ENCODE measurements at places on chromosomes 7 and 10.

- no peak for DNase-seq
Measured at GRCh38 chr7:132077971-132078685, 498.1 kb downstream of the PLXNA4 start.

DNA sequence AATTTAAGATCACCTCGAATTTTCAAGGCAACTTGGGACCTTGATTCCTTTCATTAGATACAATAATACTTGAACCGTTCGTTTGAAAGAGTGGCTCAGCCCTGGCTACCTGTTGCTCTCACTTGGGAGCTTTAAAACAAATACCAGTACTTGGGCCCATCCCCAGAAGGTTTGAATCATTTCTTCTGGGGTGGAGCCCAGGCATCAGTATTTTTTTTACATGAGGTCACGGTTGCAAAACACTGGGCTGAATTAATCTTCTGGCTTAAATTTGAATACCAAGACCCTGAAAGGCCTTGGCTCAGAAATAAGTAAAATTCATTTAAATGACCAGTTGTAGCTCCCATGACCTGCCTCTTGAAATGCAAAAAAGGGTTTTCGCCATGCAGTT is 214.9 kb downstream of the CREB5 start:
- no peak for DNase-seq

DNA sequence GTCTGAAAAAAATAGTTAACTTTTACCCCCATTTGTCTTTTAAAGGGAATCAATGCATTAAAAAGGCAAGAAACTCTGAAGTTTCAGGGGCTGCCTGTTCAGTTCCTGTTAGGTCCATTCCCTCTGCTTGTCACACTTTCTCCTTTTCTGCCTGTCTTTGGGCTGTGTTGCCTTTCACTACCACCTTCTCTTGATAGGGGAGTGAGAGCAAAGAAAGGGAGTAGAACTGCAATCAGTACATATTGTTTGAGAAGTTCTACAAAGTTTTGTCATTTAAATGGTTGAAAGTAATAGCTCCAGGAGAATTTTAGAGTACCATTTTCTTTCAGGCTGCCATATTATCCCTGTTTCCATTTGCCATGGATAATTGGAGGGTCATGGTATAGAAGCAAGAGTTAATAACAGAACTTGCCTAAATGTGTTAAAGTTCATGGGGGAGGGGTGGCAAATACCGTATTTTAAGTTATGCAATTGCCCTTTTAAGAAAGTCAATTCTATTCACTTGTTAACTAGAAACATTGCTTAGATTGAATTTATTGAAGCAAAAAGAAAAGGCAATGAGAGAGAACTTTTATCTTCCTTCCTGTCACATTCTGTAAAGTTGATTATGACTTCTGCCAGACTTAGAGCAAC is 38.6 kb downstream of the MPLKIP start:
- DNase-seq: no peak

DNA sequence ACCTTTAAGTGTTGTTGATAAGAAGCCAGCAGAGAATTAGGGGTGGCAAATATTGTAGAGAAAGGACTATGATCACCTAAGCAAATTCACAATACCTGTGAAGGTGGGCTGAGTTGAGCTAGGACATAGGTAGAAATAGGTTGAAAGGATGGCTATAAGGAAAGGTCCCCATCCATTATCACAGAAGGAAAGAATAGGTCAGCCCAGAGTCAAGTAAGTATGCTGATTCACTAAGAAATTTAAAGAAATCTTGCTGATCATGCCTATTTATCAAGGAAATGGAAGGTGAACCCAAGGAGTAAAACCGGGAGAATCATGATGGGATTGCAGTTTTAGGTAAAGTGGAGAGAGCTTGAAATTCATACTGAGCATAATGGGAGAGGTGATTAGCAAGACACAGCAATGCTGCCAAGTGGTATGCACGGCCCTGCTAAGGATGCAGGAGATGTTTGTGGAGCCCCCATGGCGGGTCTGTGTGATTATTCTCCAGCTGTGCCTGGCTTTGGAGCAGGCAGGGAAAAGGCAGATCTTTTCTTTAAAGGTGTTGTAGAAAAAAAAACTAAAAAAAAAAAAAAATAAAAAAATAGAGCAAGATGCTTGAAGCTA is 399.4 kb downstream of the PLXDC2 start:
- DNase-seq: no peak

DNA sequence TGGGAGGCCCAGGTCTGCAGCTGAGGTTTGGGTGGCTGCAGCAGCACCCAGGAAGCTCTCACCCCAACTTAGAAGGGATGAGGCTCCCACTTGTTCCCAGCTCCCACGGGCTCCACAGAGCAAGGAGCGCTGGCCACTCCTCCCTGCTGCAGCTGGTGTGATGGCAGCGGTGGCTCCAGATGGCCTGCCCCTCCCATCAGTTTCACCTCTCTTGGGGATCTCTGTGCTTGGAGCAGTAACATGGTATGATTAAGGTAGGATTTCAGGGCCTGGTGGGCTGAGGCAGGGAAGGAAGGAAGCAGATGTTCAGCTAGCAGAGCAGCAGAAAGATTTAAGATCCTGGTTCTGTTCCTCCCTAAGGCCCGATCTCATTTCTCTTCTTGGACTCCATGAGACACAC is 66.8 kb upstream of the KIF5B start:
- DNase-seq: no peak

DNA sequence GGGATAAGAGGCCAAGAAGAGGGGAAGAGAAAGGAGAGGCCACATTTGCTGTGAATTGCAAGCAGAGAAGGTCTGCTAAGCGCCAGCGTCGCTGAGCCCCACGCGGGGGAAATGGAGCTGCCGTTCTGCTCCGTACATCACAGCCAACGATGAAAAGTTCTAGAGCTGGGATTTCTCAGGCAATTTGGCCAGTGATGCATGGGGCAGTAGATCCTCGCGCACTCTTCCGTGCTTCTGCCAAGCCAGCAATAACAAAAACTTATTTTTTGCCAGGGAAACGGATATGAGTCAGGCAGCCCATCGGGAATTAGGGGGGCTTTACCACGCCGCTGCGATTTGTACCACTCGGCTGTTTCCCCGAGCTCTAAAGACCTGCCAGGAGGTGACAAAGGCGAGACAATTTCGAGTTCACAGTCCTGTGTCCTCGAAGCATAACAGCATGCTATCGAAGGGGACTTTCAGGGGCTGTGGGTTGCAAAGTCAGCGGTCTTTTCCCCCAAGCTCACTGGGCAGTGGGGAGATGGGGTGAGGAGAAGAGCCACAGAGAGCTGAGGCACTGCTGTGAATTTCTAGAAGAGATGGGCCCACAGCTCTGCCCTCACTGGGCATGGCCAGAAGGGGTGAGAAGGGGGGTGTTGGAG is 30.0 kb upstream of the SLF2 start:
- DNase-seq: no peak

DNA sequence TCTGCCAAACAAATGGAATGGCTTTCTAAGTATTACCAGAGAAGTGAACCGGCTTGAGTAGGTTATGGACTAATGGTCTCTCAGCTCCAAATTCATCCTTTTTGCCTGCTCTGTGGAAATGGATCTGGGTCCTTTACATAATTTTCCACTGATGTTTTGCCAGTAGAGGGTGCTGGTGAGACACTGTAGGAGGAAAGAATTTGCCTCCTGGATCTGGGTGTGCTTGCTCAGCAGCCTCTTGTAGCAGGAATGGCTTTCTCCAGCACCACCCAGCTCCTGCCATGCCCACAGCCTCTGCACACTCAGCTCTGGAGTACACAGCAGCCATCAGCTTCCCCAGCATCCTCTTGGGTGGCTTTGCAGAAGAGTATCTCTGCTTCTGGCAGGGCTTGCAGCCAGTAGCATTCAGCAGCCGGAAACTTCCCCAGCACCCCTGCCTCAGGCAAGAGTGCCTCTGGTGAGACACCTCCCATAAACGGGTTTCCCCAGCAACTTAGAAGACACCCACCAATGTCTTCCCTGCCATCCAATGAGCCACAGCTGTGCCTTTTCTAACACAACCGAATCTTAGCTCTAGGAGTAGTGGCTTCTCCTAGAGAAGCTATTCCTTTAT is 235.0 kb upstream of the PLPP4 start:
- peak; percentile 4 for DNase-seq

DNA sequence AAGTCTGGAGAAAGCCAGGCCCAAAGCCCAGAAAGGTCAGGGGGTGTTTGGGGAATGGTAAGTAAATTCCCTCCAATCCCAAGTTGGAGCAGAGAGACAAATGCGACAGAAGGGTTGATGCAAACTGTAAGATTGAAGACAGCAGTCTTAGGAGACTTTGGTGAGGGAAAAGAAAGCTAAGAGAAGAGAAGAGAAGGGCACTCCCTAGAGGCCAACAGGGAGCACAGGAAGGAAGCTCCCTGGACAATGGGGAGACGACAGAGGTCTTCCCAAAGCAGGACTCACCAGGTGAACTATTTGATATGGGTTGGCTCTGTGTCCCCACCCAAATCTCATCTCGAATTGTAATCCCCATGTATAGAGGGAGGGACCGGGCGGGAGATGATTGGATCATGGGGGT is 151.5 kb downstream of the KIF20B start:
- DNase-seq: no peak

DNA sequence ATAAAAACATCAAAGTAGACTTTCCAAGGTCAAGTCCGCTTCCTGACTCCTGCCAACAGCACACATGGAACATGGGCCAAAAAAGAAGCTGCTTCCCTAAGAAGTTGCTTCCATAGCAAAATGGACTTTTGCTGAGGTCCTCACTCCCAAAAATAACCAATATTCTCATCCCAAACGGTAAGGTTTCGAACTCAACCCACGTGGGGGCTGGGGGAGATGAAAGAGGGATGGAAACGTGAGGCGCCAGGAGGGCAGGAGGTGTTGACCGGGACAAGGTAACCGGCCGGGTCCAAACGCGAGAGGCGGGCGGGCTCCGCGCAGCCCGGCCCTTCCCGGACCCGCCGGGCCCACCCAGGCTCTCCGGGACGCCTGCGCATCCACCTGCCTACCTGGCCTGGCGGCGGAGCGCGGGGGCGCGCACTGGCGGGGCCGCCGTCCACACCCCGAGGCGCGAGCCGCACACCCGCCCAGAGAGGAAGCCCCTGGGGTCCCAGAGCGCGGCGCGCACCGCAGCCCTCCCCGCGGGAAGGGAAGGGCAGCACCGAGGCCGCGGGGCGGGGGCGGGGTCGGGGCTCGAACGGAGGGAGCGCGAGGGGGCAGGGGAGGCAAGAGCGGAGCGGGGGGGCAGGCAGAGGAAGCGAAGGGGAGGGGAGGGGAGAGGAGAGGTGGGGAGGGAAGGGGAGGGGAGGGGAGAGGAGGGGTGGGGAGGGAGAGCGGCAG is 742 bp downstream of the LMBR1 start:
- DNase-seq: no peak

GRCh38 chr10:15168786-15169554 is 477 bp upstream of the NMT2 start:
- no peak for DNase-seq

GRCh38 chr7:41711283-41712064 is 8.6 kb upstream of the INHBA start:
- no peak for DNase-seq

DNA sequence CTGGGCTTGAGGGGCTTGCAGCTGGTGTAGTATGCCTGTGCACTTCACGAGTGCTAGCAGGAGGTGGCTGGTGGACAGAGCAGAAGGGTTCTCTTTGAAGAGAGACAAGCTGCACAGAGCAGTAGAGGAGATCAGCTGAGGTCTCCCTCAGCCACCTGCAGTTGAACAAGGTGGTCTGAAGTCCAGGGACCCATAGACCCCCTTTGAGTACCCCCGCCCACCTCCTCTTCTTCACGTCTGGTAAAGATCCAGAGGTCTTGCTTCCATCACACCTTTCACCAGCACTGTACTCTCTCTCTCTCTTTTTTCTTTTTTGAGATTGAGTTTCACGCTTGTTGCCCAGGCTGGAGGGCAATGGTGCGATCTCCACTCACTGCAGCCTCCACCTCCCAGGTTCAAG is 157.2 kb downstream of the GFRA1 start:
- DNase-seq: no peak

DNA sequence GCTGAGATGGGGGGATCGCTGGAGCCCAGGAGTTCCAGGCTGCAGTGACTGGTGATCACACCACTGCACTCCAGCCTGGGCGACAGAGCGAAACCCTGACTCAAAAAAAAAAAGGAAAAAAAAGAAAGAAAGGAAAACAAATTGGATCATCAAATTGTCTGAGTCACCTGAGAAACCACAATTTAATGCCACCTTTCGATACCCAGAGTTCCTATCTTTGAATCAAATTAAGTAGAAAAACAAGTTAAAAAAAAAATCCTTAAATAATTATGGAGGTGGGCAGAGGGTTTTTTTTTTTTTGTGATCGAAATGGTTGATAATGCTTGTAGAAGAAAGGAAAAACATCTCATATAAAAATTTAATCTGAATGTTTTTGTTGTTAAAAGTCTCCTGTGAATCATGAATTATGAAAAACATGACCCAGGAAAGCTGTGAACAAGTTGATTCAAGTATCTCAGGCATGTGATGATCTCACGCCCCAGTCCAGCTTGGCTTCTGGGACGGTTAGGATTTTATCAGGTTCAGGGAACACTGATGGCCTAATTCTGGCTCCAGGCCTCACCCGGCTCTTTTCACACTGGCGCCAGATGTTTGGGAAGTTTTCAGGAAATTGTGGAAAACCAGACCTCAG is 25.3 kb upstream of the CUX1 start:
- peak; percentile 26 for DNase-seq

DNA sequence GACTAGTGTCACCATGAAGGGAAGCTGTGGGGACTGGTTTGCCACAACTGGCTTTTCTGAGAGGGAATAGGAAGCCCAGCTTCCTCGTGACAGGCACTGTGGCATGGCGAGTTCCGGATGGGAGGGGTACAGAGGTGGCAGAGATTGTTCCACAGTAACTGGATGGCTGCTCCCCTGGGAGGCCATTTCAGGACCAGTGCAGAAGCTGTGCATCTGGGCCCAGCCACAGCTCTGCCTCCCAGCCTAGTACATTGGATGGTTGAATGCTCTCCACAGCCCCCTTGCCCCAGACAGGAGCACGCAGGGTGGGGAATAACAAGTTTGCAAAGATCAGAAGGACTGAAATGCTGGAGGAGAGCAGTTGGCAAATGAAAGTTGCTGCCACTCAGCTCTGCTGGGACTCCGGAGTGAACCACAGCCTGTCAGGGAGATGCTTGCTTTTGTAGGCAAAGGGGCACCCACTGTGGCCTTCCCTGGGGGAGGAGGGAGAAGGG is 51.8 kb downstream of the GSDME start:
- DNase-seq: no peak

DNA sequence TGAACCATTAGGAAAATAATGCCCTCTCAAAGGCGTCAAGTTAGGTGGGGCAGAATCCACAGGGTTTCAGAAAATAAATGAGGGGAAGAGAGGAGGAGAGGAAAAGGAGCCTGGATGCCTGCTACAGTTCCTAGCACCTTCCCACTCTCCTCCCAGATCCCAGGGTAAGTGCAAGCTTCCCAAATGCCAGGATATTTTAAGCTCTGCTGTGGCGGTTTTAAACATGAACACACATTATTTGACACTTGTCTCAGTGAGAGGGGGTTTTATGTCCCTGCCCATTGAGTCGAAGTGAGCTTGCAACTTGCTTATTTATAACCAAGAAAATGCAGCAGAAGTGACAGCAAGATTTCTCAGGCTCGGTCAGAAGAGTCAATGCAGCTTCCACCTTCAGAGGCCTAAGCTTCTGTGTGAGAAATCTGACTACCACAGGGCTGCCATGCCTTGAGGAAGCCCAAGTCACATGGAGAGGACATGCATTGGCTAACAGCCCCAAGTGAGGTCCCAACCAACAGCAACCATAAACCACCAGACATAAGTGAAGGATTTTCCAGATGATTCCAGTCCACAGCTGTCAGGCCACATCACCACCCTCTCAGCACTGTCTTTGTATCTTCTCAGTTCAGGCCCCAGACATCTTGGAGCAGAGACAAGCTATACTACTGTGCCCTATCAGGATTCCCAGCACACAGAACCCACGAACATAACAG is 17.9 kb upstream of the BMPER start:
- DNase-seq: no peak
